ENCODE measurements at places on chromosomes 6 and 20.

DNA sequence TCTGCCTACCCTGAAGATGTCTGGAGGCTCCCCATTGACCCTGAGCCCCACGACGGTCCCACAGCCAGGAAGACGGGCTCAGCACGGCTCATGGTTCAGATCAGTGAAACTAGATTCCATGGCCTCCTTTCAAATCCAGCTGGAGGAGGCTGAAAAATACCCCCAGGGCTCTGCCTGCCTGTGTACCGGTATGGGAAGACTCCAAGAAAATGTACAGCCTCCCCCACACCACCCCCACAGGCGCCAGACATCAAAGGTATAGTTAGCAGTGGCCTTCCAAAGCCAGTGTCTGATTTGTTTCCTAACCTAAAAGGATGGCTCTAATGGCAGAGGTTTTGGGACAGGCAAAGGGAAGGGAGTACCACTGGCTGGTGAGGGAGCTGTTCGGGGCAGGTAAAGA is 86.2 kb upstream of the SNAP25 start:
- no peak for DNase-seq

DNA sequence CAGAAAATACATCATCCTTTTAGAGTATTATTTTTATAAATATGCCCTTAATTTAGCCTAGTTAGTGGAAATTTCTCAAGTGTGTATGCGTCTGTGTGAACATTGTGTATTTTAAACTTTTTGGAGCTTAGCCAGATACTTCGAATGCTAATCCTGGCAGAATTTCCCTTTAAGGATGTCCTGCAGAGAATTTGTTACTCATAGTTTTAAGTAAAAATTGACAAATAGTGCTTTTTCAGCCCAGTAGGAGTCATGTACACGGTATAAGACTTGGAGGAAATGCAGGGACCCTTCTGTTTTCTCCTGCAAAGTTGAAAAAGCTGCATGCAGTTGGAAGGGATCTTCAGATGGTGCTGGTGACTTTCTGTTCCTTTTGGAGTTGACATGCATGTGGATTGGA is at the start of gene FHL5:
FHL5 (plus strand) TSS at position 243 of the 400 bp plus-strand sequence. CDS start 40,486 bp downstream, outside the sequence.
- DNase-seq: no peak

GRCh38 chr6:69880601-69881000 is 14.2 kb downstream of the COL19A1 start:
- DNase-seq: no peak

DNA sequence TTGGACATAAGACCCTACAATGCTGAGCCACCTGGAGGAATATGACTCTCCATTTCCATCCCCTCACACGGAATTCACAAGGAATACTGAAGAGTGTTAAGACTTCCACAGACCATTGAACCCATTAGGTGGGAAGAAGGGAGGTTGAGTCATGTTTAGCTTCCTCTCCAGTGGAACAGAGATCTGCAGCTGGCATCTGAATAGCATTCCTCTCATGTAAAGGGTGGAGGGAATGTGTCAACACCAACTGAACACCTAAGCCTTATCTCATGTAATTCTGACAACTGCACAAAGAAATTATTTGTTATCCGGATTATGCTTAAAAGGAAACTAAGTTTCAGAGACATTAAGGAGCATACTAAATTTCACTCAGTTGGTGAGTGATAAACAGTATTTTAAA is 705.9 kb downstream of the MAFB start:
- DNase-seq: peak; percentile 4

DNA sequence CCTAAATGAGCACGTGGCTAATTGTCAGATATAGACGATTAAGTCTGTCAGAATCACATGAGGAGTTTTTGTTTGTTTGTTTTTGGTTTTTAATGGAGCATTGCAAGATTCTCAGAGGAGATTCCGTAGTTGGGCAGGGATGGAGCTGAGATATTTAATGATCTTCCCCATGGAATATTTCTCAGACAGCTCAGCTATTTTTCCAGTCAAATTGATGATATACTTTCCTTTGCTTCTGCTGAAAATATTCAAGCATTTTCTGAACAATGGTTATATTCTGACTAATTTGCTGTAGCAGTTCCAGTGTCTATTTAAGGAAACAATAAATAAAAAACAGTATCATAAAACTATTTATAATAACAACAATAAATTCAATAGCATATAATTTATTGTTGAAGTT is 348.4 kb downstream of the KIF16B start:
- DNase-seq: no peak

DNA sequence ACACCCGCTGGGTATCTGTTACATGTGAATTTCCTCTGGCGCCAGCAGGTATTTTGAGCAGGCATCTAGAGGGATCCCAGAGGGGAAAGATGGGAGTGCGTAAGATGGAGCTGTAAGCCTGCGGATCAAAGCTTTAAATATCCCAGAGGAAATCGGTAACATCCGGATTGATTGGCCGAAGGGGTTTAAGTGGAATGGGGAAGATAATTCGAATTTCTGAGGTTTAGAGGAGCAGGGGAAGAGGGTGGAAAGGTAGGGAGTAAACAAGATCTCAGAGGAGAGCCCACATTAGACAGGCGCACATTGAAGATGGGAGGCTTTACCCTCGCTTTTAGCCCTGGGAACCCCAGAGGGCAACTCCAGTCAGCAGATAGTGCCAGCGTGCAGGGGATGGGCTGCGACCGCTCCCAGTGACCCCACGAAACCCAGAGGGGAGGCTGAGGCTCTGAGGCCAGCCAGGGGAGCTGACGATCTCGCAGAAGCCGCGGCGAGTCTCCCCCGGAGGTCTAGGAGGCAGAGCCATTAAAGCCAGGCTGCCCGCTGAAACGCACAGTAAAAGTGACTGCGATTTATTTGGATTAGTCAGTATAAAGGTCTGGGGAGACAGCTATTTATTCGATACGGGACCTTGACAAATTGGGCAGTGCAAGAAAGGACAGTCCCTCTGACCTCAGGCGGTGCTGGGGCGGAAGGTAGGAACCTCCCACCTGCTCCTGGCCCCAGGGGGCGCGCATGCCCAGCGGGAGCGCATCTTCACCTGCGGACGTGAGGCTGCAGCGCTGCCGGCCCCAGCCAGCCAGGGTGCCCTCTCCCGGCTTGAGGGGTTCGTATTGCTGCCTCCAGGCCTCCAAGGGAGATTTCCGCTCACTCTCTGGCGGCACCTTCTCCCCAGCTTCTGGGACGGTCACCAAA is 34.3 kb upstream of the TCF21 start:
- no peak for DNase-seq

Measured in fibroblast of skin of right biceps (primary cell).